ENCODE measurements at places on chromosomes 2 and 18. TPM values are rescaled to one million over a fixed set of nuclear protein-coding genes. Genes with fewer than 3 reads are reported as not detected.

PARD6G gene
- 30.8 TPM for total RNA-seq

CAPN13 gene
- total RNA-seq = 0.14 TPM

SNED1 gene
- 7.1 TPM for total RNA-seq

KIDINS220 gene
- total RNA-seq = 109 TPM

DAPL1 gene
- total RNA-seq = not detected

ANO7 gene
- 3.8 TPM for total RNA-seq

ANKRD30B gene
- not detected for total RNA-seq

GLI2 gene
- 67.0 TPM for total RNA-seq

GPR55 gene
- not detected for total RNA-seq

CHAC2 gene
- 1.1 TPM for total RNA-seq

ADAM23 gene
- total RNA-seq = 6.9 TPM

CD226 gene
- total RNA-seq = 0.84 TPM

CCDC102B gene
- total RNA-seq = 8.2 TPM

CELF4 gene
- 2.3 TPM for total RNA-seq

RESP18 gene
- not detected for total RNA-seq

CFC1 gene
- total RNA-seq = not detected

DLX2 gene
- 9.7 TPM for total RNA-seq

SEMA4F gene
- 18.1 TPM for total RNA-seq

KCNK3 gene
- total RNA-seq = 6.6 TPM

TRIM54 gene
- 0.47 TPM for total RNA-seq

C2orf80 gene
- not detected for total RNA-seq
